Adipocyte (in vitro differentiated cells): ENCODE measurements at places on chromosomes 4 and X.

GRCh38 chr4:111933703-111934102, 211.6 kb upstream of the FAM241A start:
- DNase-seq, result no peak

GRCh38 chr4:175944126-175944910, 121.3 kb upstream of the WDR17 start:
- DNase-seq, result no peak

DNA sequence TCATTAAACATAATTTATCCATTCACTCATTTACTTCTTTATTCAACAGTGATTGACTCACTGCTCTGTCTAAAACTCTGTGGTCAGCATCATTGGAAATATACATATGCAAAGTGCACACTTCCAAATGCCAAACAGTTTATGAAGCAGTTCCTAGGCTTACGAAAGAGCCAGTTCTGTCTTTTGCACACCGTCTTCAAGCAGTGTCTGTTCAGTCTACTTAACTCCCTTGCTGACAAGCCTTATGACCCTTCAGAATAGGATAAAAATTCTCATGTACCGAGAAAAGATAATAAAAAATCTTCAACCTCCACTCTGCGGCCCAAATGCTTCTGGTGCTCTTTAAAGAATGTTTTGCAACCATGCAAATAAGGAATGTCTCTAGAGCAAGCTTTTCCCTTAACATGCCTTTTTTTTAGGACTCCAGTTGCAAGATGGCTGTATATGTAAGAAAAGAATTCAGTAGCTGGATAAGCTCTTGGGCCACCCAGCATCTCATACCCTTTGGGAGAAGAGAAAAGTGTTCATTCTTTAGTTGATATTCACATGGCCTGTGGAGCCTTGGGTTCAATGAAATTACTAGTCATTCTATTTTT, 1037.0 kb upstream of the SLIT2 start:
- DNase-seq, result peak; percentile 38

DNA sequence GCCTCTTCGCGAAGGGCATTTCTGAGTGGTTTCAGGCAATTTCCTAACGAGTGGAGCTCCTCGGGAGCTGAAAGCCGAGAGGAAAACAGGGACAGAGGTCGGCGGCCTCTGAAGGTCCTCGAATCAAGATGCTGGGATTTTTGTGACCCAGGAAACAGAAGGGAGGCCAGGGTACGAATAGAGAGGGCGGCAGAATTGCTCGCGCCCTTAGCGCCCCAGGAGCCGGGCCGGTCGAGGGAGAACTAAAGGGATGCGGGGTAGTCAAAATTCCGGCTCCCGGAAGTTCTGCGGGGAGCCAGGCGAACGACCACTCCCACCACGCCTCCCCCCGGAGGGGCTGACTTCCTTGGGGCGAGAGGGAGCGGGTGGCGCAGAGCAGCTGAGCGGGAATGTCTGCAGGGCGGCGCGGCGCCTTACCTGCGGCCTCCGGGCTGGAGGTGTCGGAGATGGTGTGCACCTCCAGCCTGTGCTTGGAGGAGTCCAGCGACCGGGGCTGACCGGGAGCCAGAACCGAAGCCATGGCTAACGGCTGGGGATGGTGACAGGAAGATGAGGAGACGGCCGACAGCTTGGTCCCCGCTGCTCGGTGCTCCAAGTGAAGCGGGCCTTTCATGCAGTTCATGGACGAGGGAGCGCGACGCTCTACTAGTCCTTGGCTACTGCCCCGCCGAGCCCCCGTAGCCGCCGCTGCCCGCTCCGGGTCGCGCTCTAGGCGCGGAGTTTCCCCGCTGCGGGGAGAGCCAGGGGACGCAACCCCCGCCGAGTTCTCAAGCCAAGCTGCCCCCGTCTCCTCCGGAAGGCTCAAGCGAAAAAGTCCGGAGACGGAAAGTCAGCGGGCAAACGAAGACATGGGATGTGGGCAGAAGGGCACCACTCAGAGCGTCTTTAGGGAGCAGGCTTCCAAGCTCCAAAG, 782 bp downstream of the PITX2 start:
- no peak for DNase-seq

GRCh38 chr4:101044766-101045165, 302.6 kb downstream of the PPP3CA start:
- no peak for DNase-seq
